Neural progenitor cell (in vitro differentiated cells): ENCODE measurements at places on chromosomes 1 and 21. TPM values are rescaled to one million over a fixed set of nuclear protein-coding genes. Genes with fewer than 3 reads are reported as not detected.

GRCh38 chr1:161083748-161084596, 5.4 kb downstream of the NECTIN4 start:
- DNase-seq: no peak

GRCh38 chr1:94803106-94803505, 17.1 kb upstream of the SLC44A3 start:
- no peak for DNase-seq

Gene RAB3B
- total RNA-seq: 19.3 and 20.4 TPM in 2 replicates

GRCh38 chr21:44757731-44758130, 43.9 kb downstream of the UBE2G2 start:
- no peak for DNase-seq

Gene FMO5
- total RNA-seq: 0.28 and 0.82 TPM in 2 replicates

GRCh38 chr1:83530506-83530905, 468.4 kb downstream of the TTLL7 start:
- no peak for DNase-seq
